ENCODE measurements at places on chromosomes 2 and 18.

GRCh38 chr2:75326645-75327044 is 127.3 kb upstream of the TACR1 start:
- no peak for DNase-seq

GRCh38 chr2:136214307-136215200 is 96.6 kb upstream of the CXCR4 start:
- DNase-seq = no peak

DNA sequence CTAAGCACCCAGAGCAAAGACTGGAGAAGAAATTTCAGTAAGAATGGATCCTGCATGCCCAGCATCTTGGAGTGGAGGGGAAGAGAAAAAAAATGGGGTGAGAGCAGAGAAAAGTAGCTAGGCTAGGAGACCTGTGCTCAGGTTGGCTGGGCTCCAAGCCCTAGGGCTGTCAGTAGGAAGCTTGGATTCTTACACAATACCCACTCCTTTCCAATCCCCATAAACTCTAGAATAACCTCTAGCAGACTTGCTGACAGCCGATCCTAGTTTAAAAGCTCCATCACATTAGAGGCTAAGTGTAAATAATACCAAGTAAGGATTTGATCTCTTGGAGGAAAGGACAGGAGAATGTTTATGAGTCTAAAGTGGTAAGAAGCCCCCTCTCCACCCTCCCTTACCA is 46.2 kb upstream of the NABP1 start:
- DNase-seq = peak; percentile 3

GRCh38 chr18:79479116-79479760 is 83.5 kb downstream of the NFATC1 start:
- DNase-seq = no peak

DNA sequence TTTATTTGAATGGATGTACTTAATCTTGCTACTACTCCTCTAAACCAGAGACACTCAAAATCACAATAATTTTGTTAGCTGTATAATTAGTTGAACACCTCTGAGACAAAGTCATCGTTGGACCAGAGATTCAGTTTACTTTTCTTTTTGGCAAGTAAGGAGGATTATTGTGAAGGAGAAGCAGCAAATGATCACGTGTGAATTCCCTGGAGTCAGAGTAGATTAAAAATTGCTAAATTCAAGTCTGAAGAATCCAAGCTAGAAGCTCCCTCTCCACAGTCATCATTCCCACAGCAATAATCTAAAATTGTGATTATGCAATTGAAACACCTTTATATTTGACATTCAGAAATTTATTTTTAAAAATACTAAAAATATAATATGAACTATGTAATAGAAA is 484.4 kb downstream of the CMPK2 start:
- DNase-seq = no peak
